ENCODE measurements at places on chromosomes 6 and 20.
A peak's percentile ranks its signal among the peaks of the same experiment; 100 is the strongest.

DNA sequence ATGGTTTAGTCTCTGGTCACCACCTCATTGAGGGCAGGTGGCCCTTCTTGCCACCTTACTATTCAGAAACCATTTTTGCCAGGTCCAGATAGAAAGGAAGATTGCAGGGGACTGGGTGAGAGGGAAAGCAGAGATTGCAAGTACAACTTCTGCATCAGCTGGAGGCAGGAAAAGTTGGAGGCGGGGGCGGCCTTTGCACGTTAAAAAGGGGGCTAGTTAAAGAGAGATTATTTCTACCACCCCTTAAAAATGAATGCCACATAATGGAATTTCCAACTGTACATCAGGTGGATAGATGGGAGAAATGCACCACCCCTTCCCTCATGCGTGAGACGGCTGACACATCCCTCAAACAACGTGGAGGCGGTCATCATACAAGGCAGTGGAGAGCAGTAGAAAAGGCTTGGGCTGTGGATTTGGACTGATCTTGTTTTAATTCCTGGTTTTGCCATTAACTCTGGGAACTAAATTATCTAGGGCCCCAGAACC lies 95.4 kb upstream of the CNKSR3 start:
- DNase-seq, result no peak

GRCh38 chr6:24356310-24356973 lies 1.4 kb downstream of the DCDC2 start:
- no peak for DNase-seq

DNA sequence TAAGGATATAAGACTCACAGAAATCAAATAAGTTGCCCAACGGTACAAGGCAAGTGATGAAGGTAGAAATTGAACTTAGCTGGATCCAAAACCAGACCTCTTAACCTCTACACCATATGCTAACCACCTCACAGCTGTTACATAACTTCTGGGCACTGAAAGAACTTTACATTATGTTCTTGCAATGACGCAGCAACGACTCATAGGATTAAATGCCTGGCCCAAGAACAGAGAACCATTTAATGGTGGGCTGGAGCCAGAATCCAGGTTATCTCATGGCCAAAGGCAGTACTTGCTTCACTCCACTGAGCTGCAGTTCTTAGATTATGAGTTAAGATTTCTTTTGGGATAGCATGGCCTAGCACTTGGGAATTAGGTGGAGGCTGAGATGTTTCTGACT lies 4.4 kb downstream of the TRMT6 start:
- DNase-seq, result no peak

DNA sequence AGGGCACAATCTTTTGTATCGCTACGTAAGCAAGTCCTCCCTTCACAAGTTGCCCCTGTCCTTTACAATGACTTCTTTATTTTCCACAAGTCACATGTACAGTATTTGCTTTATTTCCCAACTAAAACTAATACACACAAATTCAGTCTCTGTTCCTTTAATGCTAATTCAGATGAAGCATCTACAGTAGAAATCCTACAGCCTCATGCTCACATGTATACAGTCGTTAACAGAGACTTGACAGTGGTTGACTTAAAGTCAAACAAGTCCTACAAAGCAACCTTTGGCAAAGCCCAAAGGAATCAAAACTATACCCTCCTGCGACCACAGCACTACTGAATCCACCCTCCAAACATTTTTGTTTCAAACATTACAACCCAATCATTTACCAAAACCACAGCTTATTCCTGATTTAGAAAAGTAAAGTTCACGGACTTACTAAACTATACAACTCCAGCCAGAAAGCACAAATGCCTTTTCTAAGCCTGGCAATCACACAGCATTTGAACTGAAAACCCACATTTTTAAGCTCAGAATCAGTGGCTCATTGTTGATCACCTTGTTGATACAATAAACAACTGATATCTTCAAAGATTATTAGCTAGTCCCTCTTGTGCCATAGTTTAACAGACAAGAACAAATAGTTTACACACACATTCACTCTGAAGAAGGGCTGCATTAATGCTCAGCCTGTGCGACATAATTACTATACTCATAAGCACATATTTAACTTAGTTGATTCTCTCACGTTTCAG lies 70.9 kb upstream of the NHSL1 start:
- no peak for DNase-seq

- no peak for DNase-seq
These were observed 69.9 kb downstream of the CDKAL1 start for GRCh38 chr6:20604159-20604558.

DNA sequence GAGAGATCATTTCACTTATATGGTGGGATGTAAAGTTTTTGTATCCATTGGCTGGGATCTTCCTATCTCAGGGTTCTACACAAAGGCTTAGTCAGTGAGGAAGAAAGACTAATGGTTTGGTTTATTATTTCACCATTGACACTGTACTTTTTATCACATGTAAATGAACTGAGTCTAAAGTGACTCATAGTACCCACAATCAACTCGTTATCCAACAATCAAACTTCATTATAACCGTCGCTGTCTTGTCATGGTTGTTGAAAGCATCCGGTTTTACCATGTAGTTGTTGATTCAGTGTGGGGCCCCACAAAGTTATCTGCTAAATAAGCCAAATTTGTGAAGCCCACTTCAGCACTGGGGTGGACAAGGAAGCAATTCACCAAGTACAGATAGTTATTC lies 55.8 kb upstream of the MTRF1L start:
- no peak for DNase-seq

DNA sequence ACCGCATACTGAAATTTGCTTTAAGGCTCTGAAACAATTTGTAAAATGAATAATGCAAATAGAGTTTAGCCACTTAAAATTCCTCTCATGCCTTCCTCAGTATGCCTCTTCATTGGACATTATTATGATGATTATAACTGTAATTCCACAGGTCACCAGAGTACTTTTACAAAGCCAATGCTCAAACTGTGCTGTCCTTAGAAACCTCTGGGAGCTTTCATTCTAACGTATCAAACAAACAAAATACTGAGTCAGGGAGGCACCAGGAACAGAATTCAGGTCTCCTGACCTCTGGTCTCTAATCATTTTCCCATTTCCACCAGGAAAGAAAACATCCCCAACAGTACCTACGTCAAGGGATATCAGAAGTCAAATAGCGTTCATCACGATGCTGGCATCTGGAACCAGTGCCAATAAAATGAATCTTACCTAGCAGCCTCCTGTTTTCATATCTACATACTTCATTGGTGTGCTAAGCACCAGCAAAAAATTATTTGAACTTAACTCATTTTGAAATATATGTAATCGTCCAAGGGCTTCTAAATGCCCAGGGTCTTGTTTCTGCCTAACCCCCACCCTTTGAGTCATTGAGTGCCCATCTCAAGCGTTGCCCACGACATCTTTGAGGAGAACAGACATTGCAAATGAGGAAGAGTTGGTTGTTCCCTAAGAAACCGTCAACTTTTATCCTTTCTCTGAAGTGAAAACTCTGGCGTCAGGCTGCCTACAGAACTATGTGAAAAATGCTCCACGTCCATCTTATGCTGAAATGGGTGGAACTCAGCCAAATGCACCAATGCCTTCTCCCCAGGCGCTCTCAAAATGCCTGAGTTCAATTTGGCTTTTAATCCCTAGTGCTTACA lies 37.9 kb downstream of the NEDD9 start:
- no peak for DNase-seq

DNA sequence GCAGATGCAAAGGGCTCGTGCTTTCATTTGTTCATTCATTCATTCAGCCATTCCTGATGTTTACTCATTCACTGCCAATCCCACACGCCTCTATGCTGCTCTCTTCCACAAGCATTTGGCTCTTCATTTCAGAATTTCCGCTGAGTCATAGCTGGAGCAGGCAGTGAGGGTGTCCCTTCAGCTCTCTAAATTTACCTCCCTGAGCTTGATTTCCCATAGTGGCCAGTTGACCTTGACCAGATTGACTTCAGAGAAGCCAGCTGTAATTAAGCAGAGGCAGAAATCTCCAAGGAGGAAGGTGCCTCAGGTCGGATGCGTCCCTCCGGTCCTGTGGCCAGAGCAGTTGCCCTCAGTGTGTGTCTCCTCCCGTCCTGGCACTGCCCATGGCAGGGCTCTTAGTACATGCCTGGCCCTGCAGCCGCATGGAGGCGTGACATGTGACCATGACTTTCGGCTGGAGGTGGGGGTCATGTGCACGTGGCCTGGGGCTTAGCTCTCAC lies 267.2 kb upstream of the ECI2 start:
- DNase-seq, result no peak

DNA sequence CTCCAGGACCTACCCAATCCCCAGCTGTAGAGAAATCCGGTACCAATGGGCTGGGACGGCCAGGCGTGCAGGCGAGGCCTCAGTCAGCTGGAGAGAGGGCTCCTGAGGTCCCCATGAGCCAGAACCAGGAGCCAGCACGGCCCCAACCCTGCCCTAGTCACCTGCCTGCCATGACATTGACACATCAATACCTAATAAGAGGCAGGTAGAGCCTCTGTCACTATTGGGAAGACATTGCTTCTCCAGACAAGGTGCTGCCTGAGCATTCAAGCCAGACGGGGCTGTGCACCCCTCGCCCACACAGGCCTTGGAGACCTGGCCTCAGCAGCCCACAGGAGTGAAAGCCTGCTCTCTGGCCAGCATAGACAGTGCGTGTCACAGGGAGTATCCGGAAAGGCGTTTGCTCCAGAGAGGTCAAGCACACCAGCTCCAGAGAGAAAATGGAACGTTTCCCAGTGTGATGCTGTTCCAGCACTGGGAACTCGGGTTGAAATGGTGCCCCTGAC lies 3.5 kb downstream of the DLL1 start:
- DNase-seq, result no peak

DNA sequence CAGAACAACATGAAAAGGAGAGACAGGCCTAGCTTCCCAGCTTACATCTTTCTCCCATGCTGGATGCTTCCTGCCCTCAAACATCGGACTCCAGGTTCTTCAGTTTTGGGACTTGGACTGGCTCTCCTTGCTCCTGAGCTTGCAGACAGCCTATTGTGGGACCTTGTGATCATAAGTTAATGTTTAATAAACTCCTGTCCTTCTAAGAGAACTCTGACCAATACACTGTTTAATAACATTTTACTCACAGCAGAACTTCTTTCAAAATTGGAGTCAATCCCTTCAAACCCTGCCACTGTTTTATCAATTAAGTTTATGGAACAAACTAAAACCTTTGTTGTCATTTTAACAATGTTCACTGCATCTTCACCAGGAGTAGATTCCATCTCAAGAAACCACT lies 111.4 kb downstream of the PREP start:
- no peak for DNase-seq

DNA sequence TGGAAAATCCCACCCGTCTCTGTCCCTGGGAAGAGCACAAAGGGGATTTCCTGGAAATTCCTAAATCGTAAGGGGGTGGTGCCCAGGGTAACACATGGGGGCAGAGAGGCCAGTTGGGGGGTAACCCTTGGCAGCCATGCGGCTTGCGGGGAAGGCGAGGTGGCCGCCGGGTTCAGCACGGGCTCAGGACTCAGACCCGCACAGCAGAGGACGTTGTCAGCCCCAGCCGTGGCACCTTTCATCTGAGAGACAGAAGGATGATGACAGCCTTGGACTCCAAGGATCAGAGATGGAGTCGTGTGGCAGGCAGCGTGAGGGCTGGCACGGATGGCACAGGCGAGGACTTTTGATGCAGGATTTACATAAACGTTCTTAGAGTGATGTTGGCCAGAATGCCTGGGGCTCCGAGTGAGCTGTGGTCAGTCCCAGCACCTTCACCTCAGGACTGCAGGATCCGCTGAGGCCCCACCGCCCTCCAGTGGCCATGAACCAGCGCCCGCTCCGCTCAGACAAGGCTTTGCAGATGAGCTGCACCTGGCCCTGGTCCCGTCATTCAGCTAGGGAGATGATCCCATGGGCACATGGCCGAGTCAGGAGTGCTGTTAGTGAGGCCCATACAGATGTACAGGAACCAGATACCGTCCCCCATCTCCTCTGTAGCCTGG lies 190.3 kb downstream of the TAF4 start:
- DNase-seq, result no peak

DNA sequence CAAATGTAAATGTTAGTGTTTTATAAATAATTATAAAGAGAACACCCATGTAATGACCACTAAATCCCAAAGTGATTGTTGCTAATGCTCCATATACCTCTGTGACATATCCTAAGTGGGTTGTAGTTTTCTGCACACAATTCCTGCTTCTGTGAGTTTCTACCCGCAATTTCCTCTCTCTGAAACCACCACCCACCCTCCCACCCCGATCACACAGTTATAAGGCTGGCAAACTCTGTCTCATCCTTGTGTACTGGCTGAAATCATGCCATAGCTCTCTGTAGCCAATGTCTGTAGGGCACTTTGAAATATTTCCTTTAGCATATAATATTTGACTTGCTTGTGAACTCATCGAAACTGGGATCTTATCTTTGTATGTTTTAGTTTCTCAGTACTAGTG lies 236.6 kb downstream of the PLCB1 start:
- no peak for DNase-seq

- peak; percentile 59 for DNase-seq
These were observed 44.9 kb upstream of the SUPT3H start for GRCh38 chr6:45422503-45423110.

DNA sequence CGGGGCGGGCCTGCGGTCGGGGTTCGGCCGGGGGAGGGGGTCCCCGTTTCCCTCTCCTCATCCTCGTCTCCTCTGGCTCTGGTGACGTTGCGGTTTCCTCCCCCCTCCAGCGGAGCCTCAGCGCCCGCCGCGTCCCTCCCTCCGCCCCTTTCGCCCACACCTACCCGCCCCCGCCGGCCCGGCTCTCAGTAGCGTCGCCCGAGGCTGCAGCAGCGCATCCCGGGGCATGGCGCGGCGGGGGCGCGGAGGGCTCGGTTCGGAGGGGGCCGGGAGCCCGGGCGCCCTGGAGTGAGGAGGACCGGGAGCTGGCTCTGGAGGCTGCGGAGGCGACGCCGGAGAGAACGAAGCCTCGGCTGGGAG lies at the start of gene DSE:
Gene DSE (plus strand): TSS at position 188 of the 360 bp plus-strand sequence. CDS start 28,304 bp downstream, outside the sequence.
- peak; percentile 37 for DNase-seq

- no peak for DNase-seq
These were observed 8.9 kb downstream of the FAM217B start for GRCh38 chr20:59948828-59949720.

- no peak for DNase-seq
These were observed 59.5 kb downstream of the ZMYND8 start for GRCh38 chr20:47296950-47297349.

- DNase-seq, result no peak
These were observed 127.8 kb downstream of the SIM1 start for GRCh38 chr6:100336876-100337275.

DNA sequence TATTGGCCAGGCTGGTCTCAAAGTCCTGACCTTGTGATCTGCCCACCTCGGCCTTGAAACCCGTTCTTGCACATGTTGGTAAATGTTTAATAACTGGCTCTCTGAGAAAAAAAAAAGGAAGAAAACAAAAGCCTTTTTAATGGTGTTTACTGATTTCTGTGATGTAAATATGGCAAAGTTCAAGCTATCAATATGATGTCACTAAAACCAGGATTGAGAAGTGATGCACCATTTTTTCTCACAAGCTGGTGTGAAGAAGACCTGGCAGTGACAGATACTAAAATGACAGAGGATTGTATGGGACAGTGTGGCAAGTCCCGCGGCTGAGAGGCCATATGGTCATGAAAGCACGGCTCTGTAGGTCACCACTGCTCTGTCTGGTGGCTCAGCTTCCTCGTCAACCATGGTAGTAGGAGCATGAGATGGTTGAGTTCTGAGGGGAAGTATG lies 196.3 kb upstream of the SUPT3H start:
- no peak for DNase-seq
